ENCODE measurements at places on chromosomes 5 and 9. TPM values are rescaled to one million over a fixed set of nuclear protein-coding genes. Genes with fewer than 3 reads are reported as not detected.

Gene FBP2
- not detected for polyA plus RNA-seq

Gene MLANA
- polyA plus RNA-seq, result not detected

Gene CDH12
- not detected for polyA plus RNA-seq

DNA sequence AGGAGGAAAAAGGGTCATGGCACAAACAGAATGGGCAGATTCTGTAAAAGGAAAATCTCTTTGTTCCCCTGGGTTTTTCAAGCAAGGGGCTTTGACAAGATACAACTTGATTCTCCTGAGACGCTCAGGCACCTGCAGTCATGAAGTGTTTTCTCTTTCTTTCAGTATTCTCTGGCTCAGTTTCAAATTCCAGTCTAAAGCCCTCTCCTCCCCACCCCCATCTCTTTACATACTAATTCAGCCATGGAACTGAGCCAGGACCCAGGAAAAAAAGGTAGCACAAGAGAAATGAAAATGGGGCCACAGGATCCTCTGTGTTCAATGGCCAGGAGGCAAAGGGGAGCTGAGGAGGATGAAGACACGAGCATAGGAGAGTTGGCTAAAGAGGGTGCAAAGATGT lies 408.4 kb downstream of the SPOCK1 start:
- H3K36me3 ChIP-seq, result no peaks in the 10 kb centered on the region
- H3K27me3 ChIP-seq, result no peaks in the 10 kb centered on the region
- no peak overlapping the region for H3K27ac ChIP-seq
- H3K4me1 ChIP-seq, result no peaks in the 10 kb centered on the region

Gene PTGDS
- polyA plus RNA-seq, result 1.2 TPM

DNA sequence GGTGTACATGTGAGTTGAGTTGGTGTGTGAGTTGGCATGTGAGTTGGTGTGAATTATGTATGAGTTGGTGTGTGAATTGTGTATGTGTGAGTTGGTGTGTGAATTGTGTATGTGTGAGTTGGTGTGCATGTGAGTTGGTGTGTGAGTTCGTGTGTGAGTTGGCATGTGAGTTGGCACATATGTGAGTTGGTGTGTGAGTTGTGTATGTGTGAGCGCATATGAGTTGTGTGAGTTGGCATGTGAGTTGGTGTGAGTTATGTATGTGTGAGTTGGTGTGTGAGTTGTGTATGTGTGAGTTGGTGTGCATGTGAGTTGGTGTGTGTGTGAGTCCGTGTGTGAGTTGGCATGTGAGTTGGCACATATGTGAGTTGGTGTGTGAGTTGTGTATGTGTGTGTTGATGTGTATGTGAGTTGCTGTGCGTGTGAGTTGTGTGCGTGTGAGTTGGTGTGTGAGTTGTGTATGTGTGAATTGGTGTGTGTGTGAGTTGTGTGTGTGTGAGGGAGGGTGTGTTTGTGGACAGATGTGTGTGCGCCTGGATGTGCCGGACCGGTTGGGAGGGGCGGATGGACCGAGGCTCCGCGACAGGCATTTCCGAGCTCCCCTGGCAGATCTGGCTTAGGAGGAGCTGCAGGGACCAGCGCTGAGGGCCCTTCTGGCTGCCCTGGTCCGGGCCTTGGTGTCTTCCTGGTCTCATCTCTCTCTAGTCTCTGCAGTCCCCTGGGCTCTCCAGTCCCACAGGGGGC lies 162.5 kb upstream of the IER5L start:
- peaks cover 28% of the 10 kb centered on the region for H3K4me1 ChIP-seq
- H3K27ac ChIP-seq, result no peak overlapping the region
- H3K4me3 ChIP-seq, result no peak overlapping the region
- no peak for DNase-seq
- H3K36me3 ChIP-seq, result no peaks in the 10 kb centered on the region

DNA sequence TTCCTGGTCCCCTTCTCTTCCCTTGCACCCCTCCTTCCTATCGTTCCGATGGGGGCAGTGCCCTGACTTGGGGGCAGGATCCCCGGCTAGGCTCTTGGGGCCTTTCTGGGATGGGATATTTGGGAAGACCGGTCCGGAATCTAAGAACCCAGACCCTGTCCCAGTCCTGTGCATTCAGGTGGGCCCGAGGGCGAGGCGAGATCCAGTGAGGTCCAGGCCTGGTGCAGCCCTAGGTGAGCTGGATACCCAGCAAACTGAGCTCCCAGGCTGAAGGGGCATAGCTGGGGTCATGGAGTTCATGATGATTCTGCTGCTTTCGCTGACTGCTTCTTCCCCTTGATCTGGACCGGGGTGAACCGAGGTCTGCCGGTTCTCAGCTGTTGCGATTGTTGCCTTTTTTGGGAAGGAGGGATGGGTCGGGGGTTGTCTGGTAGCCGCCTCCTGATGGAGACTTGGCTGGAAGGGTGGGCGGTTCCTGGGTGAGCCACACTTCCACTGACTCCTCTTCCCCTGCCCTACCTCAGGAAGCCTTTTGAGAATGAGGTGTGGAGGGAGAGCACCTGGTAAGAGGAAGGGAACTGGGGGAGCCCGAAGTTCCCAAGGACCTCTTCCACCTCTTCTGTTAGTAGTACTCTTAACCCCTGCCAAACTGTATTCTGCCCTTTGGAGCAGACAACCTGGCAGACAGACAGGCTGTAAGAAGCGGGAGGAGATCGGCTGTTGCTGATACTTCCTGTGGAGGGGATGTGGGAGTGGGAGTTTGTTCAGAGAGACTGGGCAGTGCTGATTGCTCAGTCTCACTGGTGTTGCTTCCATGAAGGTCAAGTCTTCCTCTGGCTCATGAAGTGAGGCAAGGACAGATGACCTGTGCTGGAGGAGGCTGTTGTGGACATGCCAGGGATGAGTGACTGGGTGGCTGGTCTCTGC lies 1.0 kb downstream of the LRRC8A start:
- H3K27ac ChIP-seq, result peak overlapping the region; percentile 91
- H3K27me3 ChIP-seq, result no peaks in the 10 kb centered on the region
- peaks cover 21% of the 10 kb centered on the region for H3K36me3 ChIP-seq
- peak overlapping the region; percentile 78 for H3K4me3 ChIP-seq
- H3K4me1 ChIP-seq, result peaks cover 10% of the 10 kb centered on the region

GRCh38 chr9:136089697-136090045 lies 5.4 kb downstream of the NACC2 start:
- peaks cover 7% of the 10 kb centered on the region for H3K36me3 ChIP-seq
- H3K27ac ChIP-seq, result no peak overlapping the region
- no peak overlapping the region for H3K4me3 ChIP-seq
- H3K4me1 ChIP-seq, result peaks cover 18% of the 10 kb centered on the region

Gene TMEM232
- polyA plus RNA-seq, result not detected

Gene NPDC1
- 58.1 TPM for polyA plus RNA-seq

- H3K27ac ChIP-seq, result no peak overlapping the region
- no peak for DNase-seq
- no peaks in the 10 kb centered on the region for H3K4me1 ChIP-seq
- no peaks in the 10 kb centered on the region for H3K27me3 ChIP-seq
Measured at GRCh38 chr9:2039294-2040180, 24.4 kb downstream of the SMARCA2 start.

GRCh38 chr5:143550986-143551630 lies 147.6 kb upstream of the NR3C1 start:
- no peak overlapping the region for H3K4me3 ChIP-seq
- DNase-seq, result peak; percentile 40
- H3K36me3 ChIP-seq, result no peaks in the 10 kb centered on the region
- peaks cover 16% of the 10 kb centered on the region for H3K4me1 ChIP-seq

- H3K27me3 ChIP-seq, result no peaks in the 10 kb centered on the region
- H3K27ac ChIP-seq, result no peak overlapping the region
- DNase-seq, result no peak
- no peak overlapping the region for H3K4me3 ChIP-seq
Measured at GRCh38 chr9:133861692-133862091, 123.5 kb upstream of the SARDH start.

- no peaks in the 10 kb centered on the region for H3K4me1 ChIP-seq
- H3K36me3 ChIP-seq, result peaks cover 11% of the 10 kb centered on the region
- H3K27me3 ChIP-seq, result no peaks in the 10 kb centered on the region
- no peak overlapping the region for H3K27ac ChIP-seq
Measured at GRCh38 chr5:78109891-78110324, 184.6 kb downstream of the AP3B1 start.

Gene C9orf50
- polyA plus RNA-seq, result 0.20 TPM

Gene TEX48
- not detected for polyA plus RNA-seq

- DNase-seq, result no peak
- no peaks in the 10 kb centered on the region for H3K4me1 ChIP-seq
- H3K36me3 ChIP-seq, result no peaks in the 10 kb centered on the region
Measured at GRCh38 chr5:130400091-130400490, 495.8 kb downstream of the CHSY3 start.

Gene NUTM2F
- polyA plus RNA-seq, result not detected

Gene SLC36A2
- not detected for polyA plus RNA-seq

GRCh38 chr9:81118416-81118815 lies 570.9 kb downstream of the TLE1 start:
- no peak overlapping the region for H3K27ac ChIP-seq
- H3K4me1 ChIP-seq, result peaks cover 2% of the 10 kb centered on the region
- H3K27me3 ChIP-seq, result no peaks in the 10 kb centered on the region

DNA sequence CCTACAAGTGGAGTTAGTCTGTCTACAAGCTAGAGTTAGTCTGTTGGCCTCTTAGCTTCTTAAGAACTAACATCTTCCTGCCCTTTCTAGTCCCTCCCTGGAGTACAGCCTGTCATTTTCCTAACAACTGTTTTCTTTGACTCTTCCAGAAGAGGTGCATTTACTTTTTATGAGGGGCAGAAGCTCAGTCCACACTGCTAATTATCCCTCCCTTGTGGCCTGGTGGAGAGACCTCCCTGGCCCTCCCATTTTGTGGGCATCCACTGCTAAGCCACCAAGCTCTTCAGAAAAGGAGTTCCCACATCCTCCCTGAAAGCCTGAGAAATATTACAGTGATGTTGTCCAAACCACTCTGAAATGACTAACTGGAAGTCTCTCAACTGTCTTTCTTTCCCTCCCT lies 8.0 kb downstream of the MAP1B start:
- H3K36me3 ChIP-seq, result peaks cover 17% of the 10 kb centered on the region
- no peaks in the 10 kb centered on the region for H3K27me3 ChIP-seq
- no peak overlapping the region for H3K4me3 ChIP-seq
- H3K4me1 ChIP-seq, result peaks cover 7% of the 10 kb centered on the region
- H3K27ac ChIP-seq, result no peak overlapping the region
- no peak for DNase-seq

GRCh38 chr5:124419531-124419930 lies 326.9 kb downstream of the ZNF608 start:
- H3K4me3 ChIP-seq, result no peak overlapping the region
- H3K27ac ChIP-seq, result no peak overlapping the region
- no peaks in the 10 kb centered on the region for H3K4me1 ChIP-seq
- no peaks in the 10 kb centered on the region for H3K36me3 ChIP-seq
- H3K27me3 ChIP-seq, result peaks cover 4% of the 10 kb centered on the region

- H3K27me3 ChIP-seq, result no peaks in the 10 kb centered on the region
- no peak overlapping the region for H3K27ac ChIP-seq
- H3K36me3 ChIP-seq, result peaks cover 2% of the 10 kb centered on the region
- peak; percentile 64 for DNase-seq
- no peak overlapping the region for H3K4me3 ChIP-seq
- peaks cover 5% of the 10 kb centered on the region for H3K4me1 ChIP-seq
Measured at GRCh38 chr5:109191153-109191558, 218.6 kb downstream of the PJA2 start.

DNA sequence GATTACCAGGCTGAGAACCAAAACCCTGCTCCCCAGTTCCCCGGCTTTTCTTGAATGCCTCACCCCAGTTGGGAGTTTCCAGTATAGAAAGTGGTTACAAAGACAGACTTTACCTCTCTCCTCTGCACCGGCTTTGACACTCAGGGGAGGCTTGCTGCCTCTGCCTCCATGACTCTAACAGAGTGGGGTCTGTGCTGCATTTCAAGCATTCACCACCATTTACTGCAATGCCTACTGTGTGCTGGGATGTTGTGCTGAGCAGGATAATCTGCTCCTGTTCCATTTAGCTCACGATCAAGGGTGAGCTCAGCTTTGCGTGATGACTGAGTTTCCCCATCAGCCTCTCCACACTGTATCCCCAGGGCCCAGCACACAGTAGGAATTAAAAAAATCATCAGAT lies 39.9 kb upstream of the AKNA start:
- H3K27ac ChIP-seq, result no peak overlapping the region
- peaks cover 27% of the 10 kb centered on the region for H3K27me3 ChIP-seq
- H3K4me1 ChIP-seq, result no peaks in the 10 kb centered on the region
- no peak for DNase-seq

Gene ZDHHC11B
- polyA plus RNA-seq, result not detected

DNA sequence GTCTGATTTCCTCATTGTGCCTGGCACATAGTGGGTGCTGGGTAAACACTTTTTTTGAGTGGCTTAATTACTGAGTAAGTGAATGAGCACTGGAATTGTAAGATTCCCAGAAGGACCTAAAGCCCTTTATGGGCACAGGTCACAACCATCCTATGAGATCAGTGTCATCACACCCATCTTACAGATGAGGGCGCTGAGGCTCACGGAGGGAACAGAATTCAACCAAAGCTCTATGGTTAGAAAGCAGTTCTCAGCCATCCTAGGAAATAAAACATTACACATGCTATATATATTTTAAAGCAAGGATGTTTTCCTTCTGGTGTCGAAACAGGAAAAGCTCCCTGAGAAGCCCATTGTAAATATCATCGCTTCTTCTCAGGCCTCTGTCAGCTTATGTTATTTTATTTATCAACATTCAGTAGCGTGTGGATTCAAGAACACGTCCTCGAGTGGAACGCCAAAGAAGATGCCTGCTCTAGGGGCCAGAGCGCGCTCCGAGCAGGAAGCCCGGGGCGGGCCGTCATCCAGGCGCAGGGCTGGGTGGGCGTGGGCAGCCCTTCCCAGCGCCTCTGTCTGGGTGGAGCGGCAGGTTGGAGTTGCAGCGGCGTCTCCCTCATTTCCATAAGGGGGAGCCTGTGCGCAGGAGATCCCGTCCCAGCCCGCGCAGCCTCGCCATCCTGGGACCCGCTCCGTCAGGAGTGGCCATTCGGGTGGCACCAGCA lies 155.8 kb upstream of the SMIM23 start:
- peaks cover 52% of the 10 kb centered on the region for H3K27me3 ChIP-seq
- no peaks in the 10 kb centered on the region for H3K36me3 ChIP-seq
- no peak overlapping the region for H3K4me3 ChIP-seq
- DNase-seq, result peak; percentile 52
- no peaks in the 10 kb centered on the region for H3K4me1 ChIP-seq

- peaks cover 7% of the 10 kb centered on the region for H3K36me3 ChIP-seq
- H3K4me3 ChIP-seq, result no peak overlapping the region
- peak; percentile 67 for DNase-seq
- H3K27me3 ChIP-seq, result no peaks in the 10 kb centered on the region
- 0 out of 2 replicates have a peak overlapping the region, but pooled peaks have one; percentile 15 for H3K27ac ChIP-seq
- H3K4me1 ChIP-seq, result peaks cover 3% of the 10 kb centered on the region
Measured at GRCh38 chr5:81097713-81098112, 135.4 kb upstream of the CKMT2 start.

Gene FXN
- 18.1 TPM for polyA plus RNA-seq

DNA sequence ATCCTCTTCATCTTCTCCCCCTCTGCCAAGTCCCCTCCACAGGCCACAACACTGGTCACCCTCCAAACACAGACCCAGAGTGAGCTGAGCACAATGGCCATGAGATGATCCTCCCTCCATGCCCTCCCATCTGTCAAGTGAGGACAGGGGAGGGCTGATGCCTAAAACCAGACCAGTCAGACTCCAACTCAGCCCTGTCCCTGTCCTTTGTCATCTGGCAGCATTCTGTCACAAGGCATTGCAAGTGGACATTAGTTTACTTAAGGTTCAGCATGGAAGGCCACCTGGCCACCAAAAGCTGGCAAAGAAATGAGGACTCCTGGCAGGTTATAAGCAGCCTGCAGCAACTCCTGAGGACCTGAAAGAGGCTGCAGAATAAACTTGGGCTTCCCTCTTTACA lies 136.2 kb upstream of the SLC30A5 start:
- peaks cover 2% of the 10 kb centered on the region for H3K27me3 ChIP-seq
- DNase-seq, result no peak
- H3K4me1 ChIP-seq, result no peaks in the 10 kb centered on the region
- no peaks in the 10 kb centered on the region for H3K36me3 ChIP-seq

Gene GABRA6
- not detected for polyA plus RNA-seq

Gene PCDHB3
- 0.10 TPM for polyA plus RNA-seq

Data from IMR-90 (cell line).